ENCODE measurements at places on chromosomes 3 and 15.

- no peak for DNase-seq
Measured at GRCh38 chr3:126745760-126746394, 41.8 kb downstream of the CHCHD6 start.

DNA sequence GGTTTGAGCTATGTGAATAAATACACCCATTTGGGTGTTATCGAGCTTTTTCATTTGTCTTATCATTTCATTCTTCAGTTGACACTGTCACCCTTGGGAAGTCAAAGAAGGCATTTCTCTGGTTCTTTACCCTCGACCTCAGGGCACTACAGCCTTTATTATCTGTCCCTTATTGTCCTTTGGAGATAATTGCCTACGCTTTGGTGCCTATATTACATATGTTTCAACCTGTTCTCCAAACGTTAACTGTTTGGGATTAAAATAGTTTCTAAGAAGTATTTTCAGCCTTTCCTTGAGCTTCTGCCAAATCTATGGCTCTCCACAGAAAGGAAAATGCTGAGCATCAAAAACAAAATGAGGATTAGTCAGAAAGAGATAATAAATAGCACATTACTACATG lies 395.4 kb upstream of the ADAMTS9 start:
- no peak for DNase-seq

GRCh38 chr3:169237201-169237600 lies 426.3 kb downstream of the MECOM start:
- no peak for DNase-seq

- DNase-seq: no peak
Measured at GRCh38 chr3:65558826-65559225, 479.9 kb downstream of the MAGI1 start.

- DNase-seq: peak; percentile 75
Measured at GRCh38 chr3:46866720-46867549, 3.7 kb upstream of the MYL3 start.

- DNase-seq: no peak
Measured at GRCh38 chr3:119219069-119219468, 21.6 kb downstream of the B4GALT4 start.

- no peak for DNase-seq
Measured at GRCh38 chr15:29589416-29589815, 232.9 kb downstream of the TJP1 start.

GRCh38 chr15:34070003-34070402 lies 31.0 kb upstream of the AVEN start:
- no peak for DNase-seq

DNA sequence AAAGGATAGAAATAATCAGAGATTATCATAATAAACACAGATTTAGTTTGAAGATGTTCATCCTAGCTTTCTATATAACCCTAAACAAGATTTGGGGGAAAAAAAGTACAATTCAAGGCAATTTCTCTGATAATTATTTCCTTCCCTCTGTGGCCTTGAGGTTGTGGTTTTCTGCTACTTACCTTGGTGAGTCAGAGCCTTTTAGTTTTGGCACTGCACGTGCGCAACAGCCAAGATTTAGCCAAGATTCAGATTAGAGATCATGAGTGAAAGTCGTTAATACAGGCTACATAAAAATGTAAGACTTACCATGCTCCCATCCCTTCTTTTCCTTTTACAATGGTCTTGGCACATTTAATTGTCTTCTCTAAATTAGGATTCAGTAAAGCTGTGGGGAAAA lies 6.7 kb downstream of the LYZL4 start:
- no peak for DNase-seq

DNA sequence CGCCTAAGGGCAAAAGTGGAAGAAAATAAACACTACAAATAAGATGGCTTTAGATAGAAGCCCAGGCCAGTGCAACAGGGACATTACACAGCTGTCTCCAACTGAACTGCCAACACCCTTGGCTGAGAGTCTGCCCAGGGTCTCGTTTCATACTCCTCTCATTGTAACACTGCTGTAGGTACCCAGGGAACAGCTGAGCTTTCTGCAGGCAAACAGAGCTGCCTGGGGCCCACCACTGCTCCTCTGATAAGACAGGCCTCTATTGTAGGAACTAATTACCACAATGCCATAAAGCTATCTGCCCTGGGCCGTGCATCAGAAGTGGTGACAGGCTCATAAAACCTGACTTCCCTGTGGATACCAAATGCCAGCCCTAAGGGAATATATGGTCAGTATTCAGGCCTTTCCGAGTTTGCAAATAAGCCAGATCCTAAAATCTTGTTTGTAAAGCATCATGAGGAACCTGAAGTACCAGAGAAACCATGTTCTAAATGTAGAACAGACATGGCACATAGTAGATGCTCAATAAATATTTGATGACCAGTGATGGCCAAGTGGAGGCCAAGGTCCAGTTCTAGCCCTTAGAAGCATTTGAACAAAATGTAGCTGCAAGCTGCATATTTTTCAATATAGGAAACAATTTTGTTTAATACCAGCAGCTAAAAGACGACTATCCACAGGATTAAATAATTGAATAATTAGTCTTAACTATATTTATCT lies 84.3 kb upstream of the NEO1 start:
- DNase-seq: no peak

DNA sequence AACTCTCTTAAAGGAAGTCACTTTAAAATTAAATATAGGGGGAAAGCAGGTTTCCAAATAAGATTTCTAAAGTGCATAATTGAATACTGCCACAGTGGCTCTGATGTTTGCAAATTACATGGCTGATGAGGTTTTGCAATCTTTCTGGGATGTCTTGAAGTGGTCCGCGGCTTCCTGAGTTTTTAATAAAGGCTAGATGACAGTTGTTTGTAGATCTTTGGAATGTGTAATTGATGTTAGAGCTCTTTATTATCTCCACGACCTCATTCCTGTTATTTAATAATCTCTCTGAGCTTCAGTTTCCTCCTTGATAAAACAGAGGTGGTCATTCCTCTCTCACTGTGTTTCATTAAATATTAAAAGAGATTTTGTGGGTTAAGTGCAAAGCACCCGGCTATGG lies 27.0 kb upstream of the CEMIP start:
- DNase-seq: no peak

DNA sequence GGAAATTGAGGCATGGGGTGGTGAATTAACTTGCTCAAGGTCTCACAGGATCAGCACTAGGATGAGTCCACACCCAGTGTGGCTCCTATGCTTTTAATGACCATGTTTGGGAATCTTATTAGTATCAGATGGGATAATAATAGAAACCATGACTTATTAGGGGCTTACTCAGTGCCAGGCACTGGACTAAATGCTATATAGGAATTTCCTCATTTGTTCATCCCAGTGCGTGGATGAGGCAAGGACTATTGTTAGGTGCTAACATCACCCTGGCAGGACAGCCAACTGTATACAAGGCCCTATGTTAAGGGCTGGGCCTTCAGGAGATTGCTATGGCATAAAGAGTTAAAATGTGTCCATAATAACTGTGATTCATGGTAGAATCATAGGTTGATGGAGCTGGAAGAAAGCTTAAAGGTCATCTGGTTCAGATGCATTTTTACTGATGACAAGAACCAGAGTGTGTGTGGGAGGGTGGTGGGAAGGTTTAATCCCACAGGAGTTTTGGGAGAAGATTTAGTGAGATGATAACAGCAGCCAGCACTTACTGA lies 4.7 kb upstream of the FEM1B start:
- DNase-seq: no peak

DNA sequence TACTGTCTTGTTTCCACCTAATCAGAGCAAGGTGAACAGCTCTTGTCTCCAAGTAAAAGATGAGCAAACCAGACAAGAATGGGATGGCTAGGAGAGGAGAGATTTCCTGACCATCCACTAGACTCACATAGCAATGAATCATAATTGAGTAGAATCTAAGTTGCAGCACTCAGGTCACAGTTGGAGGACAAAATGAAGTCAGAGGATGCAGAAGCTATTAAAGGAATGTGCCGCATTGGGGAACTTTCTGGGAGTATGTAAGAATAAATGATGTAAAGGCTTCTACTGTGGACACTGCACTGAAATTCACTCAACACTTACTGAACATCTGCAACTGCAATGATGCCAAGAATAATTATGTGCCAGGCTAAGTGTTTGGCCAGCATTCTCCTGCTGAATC lies 217.4 kb upstream of the WNT5A start:
- DNase-seq: no peak

DNA sequence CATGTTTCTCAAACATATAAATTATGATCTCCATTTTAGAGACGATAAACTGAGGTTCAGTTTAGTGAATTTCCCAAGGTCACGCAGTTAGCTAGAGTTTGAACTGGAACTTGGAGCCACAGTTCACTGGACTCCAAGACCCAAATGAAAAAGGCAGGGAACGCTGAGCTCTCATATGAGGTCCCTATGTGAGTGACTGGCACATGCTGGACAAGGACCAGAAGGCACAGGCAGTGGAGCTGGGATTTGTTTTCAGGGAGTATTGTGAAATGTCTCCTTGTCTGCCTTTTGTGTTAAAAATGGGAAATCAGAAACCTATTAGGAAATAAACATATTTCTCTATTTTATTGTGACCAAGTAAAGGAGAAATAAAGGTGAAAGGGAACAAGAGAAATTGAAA lies 63.5 kb downstream of the MESD start:
- no peak for DNase-seq

DNA sequence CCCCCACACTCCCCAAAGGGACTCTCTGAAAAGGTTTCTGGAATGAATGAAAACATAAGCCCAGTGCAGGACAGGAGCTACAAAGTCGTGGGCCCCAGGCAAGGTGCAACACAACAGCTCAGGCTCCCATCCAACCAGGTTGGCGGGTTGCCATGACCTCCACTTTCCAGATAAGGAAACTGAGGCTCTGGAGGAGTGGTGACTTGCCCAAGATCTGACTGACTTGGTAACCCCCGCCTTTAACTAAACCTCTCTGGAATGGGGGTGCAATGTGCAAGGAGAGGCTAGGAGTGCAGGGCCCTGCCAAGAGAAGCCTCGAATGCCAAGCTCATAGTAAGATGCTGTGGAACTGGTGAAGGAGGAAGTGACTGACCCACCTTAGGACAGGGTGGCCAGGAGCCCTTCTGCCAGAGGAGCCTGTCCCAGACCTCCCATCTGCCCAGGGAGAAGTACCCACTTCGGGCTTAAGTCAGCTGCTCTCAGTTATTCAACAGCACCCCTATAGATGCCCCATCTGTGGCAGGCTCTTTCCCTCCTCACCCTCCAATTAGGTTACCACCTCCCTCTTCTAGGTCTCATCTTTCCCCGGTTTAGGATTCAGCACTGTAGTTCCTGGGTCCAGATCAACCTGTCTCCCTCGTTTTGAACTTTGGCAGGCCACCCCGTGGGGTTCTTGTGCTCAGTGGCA lies 553 bp upstream of the TNNC1 start:
- no peak for DNase-seq

- DNase-seq: no peak
Measured at GRCh38 chr15:26757141-26757540, 15.7 kb downstream of the GABRB3 start.

GRCh38 chr3:108088697-108089096 lies 2.1 kb downstream of the CD47 start:
- no peak for DNase-seq

- no peak for DNase-seq
Measured at GRCh38 chr3:128504963-128505730, 12.1 kb upstream of the GATA2 start.

DNA sequence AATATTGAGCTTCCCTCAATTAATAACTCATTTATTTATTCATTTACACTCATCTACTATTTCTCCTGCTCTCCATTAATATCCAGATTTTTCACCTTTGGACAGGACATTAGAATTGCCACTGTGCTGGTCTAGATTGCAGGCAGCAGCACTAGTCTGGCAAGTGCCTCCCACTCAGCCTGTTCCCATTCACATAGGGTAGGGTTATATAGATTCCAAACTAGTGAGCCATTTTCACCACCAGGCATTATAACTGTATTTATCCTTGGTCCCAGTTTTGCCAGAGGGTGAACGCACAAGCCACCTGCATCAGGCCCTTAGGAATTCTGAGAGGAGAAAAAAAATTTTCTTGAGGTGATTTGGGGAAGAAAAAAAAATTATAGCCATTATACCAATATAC lies 44.5 kb downstream of the ANAPC13 start:
- DNase-seq: no peak

- DNase-seq: no peak
Measured at GRCh38 chr3:38958026-38958720, 93.6 kb downstream of the SCN11A start.

DNA sequence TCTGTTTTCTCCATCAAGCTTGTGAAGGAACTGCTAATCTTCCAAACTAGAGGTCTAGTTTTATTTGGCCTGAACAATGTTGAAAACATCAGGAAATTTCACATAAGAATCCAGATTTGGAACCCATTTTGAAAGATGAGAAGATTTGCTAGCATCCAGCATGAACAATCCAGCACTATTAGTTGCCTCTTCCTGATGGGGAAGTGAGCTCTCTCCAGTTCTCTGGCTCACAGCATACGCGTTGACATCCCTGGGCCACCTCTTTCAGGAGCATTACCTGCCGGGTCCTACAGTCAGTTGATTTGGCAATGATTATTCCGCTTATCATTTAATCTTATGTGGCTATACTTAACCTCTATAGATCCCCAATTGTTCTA lies 10.9 kb downstream of the GPR87 start:
- no peak for DNase-seq

DNA sequence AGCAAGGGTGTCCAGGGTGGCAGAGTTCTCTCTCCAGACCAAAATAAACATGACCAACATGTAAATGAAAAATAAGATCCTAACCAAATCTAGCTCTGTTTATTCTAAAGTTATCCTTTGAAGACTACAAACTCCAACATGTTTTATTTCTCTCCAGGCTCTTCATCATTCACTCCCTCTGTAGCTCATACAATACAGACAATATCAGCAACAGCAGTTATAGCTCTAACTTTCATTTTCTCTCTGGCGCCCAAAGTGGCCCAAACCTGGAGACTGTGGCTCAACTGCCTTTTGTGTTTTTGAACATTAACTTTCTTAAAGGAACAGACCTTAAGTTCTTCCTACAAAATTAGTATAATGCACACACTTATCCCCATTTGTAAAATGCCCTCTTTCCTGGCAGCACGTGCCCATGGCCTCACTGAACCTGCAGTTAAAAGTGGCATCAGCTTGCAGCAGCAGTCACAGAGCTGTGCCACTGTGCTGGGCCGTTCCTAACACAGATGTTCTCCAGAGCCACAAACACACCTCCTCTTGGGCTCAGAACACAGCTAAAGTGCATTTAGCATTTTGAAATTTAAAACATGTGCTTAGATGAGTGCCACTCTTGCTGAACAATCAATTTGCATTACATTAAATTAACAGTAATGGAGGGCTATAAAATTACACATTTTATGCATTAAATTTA lies 91.9 kb downstream of the RORA start:
- no peak for DNase-seq

GRCh38 chr15:35305946-35306345 lies 220.9 kb upstream of the NANOGP8 start:
- no peak for DNase-seq

DNA sequence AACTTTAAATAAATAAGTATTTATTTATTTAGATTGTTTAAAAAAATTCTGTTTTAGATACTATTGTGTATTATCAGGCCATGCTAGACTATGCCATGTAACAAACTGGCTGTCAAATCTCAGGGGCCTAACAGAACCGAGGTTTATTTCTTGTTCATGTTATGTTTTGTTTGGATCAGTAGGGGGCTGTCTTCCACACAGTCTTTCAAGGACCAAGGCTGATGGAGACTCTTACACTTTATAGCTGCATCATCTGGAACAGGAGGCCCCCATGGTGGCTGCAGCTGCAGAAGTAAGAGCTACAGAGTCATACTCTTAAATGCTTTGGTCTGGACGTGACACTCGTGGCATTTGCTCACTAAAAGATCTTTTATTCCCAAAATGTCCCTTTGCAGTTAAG lies 33.0 kb upstream of the ARL14 start:
- DNase-seq: no peak

GRCh38 chr15:39052323-39052705 lies 487.7 kb upstream of the RASGRP1 start:
- no peak for DNase-seq

GRCh38 chr3:134366928-134367811 lies 7.1 kb downstream of the AMOTL2 start:
- DNase-seq: no peak

Data from stimulated activated CD8-positive, alpha-beta memory T cell treated with anti-CD3 and anti-CD28 coated beads, Interleukin-4, amount 100 ng/mL, for 1 hour (primary cell).